Glutamatergic neuron (in vitro differentiated cells): ENCODE measurements at places on chromosomes 2 and 18. TPM values are rescaled to one million over a fixed set of nuclear protein-coding genes. Genes with fewer than 3 reads are reported as not detected.

Gene CPO
- total RNA-seq, result not detected

GRCh38 chr18:36153203-36153602 lies 23.5 kb downstream of the ELP2 start:
- H3K4me3 ChIP-seq, result no peak overlapping the region
- H3K27me3 ChIP-seq, result no peaks in the 10 kb centered on the region
- H3K36me3 ChIP-seq, result no peaks in the 10 kb centered on the region
- no peaks in the 10 kb centered on the region for H3K4me1 ChIP-seq
- no peak overlapping the region for H3K27ac ChIP-seq

GRCh38 chr18:58894930-58895329 lies 30.3 kb downstream of the ZNF532 start:
- H3K27ac ChIP-seq, result peak overlapping the region; percentile 94
- no peaks in the 10 kb centered on the region for H3K36me3 ChIP-seq
- H3K4me3 ChIP-seq, result peak overlapping the region; percentile 25
- H3K4me1 ChIP-seq, result peaks cover 59% of the 10 kb centered on the region

DNA sequence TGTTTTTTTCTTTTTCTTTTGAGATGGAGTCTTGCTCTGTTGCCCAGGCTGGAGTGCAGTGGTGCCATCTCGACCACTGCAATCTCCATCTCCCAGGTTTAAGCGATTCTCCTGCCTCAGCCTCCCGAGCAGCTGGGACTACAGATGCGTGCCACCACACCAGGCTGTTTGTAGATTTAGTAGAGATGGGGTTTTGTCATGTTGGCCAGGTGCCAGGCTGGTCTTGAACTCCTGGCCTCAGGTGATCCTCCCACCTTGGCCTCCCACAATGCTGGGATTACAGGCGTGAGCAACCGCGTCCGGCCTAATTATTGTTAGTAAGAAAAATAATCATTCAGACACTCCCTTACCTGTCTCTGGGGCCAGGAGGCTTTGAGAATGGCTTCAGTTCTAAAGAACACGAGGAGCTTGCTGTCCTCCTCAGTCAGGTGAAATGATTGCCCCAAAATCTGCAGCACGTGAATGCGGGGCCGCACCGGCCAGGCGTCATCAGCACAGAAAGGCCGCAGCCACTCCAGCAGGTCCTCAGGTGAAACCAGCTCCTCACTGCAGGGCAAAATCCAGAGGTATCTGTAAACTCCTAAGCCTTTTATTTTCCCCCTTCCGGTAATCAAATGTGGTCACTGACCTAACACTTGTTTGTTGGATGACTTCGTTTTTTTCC lies 342.6 kb downstream of the NBAS start:
- H3K4me1 ChIP-seq, result no peaks in the 10 kb centered on the region
- DNase-seq, result no peak
- no peaks in the 10 kb centered on the region for H3K27me3 ChIP-seq
- H3K36me3 ChIP-seq, result no peaks in the 10 kb centered on the region
- no peak overlapping the region for H3K4me3 ChIP-seq

DNA sequence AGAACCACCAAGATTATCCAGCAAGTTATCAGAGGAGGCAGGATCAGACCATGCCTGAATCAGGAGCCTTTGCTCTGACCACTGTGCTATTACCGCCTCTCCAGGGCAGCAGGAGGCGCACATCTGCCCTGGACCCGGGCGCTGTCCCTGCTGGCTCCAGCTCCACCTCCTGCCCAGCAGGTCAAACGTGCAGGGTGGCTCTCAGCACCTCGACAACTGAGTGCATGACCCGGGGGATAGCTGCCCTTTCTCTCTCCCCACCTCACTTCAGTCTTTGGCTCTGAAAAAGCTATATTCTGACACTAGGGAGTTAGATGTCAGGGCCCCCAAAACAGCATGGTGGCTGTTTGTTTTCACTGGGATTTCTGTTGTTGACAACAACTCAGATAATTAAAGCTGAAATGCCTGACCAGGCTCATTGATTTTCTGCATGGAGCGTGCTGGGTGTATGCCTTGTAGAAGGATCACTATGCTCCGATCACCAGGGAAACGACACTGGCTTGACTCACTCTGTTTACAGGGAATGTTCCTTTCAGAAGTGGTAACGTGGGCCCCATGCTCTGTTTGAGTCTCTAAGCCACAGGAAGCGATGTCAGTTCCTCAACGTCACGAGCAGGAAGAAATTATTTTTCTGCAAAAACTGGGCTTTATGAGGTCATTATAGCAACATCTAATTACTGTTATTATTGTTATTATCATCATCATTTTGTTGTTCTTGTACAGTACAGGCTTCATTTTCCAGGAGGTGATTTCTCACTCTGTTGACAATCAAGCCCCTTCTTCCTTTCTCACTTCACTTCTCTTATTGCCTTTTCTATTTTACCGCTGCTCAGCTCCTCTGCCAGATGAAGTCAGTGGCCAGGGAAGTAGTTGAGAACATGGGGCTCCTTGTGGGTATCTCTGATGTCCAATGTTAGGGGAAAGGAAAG lies 125.6 kb downstream of the PLB1 start:
- peaks cover 3% of the 10 kb centered on the region for H3K27me3 ChIP-seq
- no peaks in the 10 kb centered on the region for H3K36me3 ChIP-seq
- peak overlapping the region; percentile 11 for H3K27ac ChIP-seq
- peak; percentile 38 for DNase-seq

Gene CTLA4
- total RNA-seq, result not detected

- H3K4me1 ChIP-seq, result no peaks in the 10 kb centered on the region
- H3K4me3 ChIP-seq, result no peak overlapping the region
- DNase-seq, result no peak
- H3K36me3 ChIP-seq, result peaks cover 4% of the 10 kb centered on the region
- H3K27ac ChIP-seq, result no peak overlapping the region
Measured at GRCh38 chr2:132560562-132560961, 109.4 kb downstream of the LYPD1 start.

Gene SIGLEC15
- not detected for total RNA-seq
